ENCODE measurements at places on chromosomes 11 and 22.
A peak's percentile ranks its signal among the peaks of the same experiment; 100 is the strongest.

DNA sequence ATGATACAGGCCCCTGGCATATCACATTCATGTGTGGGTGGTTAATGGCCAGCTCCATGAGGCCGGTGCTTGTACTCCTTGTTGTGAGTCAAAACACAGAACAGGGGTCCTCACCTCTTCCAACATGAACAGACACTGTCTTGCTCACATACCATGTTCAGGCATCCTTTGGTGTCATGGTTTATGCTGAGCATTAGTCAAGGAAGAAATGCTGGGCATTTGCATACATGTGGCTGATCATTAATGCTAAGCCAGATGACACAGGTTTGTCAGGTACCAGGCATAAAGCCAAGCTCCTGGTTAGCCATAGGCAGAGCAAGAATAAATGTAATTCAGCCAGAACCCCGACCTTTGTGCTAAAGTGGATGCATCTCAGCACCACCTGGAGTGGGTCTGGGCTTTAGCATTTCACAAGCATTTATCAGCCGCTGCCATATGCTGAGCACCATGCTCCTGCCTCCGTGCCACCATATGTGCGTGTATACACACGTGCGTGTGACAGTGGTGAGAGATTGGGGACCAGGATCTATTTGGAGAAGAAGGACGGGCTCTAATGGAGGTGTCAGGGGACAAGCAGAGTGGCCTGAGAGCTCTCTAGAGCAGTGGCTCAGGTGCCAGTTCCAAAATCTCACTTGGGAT is 55.0 kb downstream of the MICAL2 start:
- DNase-seq = no peak

GRCh38 chr11:113632981-113633380 is 73.1 kb downstream of the TMPRSS5 start:
- DNase-seq = no peak

- DNase-seq = no peak
These were observed 61.6 kb upstream of the NAV2 start for GRCh38 chr11:19651028-19651427.

GRCh38 chr11:105799728-105800462 is 190.0 kb downstream of the GRIA4 start:
- DNase-seq = no peak

DNA sequence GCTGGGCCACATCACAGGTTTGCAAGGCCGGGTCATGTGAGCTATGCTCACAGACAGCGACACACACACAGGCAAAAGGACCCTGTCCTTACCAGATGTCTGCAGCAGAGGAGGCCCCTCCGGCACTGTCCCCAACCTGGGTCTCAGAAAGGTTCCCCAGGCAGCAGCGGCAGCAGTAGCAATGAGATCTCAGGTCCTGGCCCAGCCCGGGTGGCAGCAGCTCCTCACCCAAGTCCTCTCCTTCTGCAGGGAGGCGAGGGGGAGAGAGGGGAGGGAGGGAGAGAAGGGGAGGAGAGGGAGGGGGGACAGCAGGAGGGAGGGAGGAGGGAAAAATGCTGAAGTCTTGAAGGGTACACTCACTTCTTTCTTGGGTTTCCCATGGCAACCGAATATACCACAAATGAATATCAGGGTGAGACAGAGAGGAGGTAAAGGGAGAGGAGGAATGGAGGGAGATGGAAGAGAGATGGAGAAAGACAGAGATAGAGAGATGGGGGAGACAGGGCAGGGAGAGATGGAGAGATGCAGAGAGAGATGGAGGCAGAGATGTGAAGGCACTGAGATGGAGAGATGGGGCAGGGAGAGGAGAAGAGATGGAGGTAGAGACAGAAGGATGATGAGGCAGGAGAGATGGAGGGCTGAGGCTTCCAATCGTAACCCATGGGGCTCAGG is 9.5 kb downstream of the ELFN2 start:
- no peak for DNase-seq

GRCh38 chr22:23000657-23001347 is 69.5 kb upstream of the GNAZ start:
- DNase-seq = no peak

DNA sequence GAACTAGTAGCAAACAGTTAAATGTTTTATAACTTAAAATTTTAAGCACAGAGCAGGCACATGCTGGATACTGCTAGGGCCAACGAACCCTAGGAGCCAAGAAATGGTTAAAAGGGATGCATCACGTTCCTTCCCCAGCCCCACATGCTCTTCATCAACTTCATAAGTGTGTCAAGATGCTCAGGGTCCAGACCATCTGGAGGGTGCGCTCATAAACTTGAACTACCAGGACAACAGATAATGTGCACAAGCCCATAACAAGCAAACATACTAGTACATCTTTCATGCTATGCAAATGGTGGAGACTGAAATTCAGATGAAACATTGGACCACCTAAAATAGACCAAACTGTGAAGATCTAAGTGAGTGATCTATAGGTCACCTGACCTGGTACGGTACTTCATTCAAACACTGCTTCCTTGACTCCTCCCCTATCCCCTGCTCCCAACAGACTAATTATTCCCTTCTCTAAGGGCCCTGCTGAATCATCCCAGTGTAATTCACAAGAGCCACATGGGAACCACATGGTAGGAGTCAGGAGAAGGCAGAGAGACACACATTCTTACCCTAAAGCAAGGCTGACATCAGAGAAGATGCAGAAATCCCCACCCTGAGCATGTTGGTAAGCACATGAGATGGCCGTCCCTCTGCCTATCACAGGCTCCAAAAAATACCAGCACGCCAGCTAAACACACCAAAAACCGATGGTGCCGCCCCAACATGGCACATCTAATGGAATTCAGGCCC is 83.9 kb downstream of the ETS1 start:
- DNase-seq = no peak

GRCh38 chr11:116224154-116224888 is 548.5 kb downstream of the BUD13 start:
- peak; percentile 19 for DNase-seq

DNA sequence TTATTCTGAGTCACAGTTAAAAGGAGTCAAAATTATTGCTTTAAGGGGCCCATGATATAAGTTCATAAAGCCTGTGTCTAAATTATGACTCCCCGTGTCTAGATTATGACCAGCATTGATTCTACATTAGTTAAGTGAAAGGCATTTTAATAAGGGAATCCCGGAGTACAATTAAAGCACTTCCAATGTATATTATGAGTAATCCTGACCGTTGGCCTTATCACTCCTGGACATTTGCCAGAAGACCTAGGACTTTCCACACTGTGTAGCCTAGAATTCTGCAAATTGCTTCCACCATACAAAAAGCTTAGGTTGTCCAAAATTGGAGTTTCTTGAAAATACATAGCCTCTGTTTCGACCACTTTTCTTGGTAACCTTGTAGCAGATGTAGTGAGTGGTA is 1292.6 kb downstream of the LRRC4C start:
- no peak for DNase-seq

DNA sequence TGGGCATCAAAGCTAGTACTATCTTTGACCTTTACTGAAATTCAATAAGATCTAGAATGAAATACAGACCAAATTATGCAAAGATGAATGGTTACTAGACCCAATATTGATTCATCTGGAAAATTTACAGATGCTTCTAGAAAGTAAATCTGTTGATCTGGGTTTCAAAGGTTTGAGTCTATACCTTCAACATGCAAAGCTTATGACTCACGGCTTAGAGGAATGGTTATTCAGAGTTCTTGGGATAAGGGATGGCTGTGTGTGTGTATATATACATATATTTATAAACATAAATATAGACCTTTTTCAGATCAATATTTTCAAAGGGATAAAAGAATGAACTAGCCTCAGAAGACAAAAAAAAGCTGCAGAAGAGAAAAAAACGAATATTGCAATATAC is 1.3 kb downstream of the SPTY2D1 start:
- DNase-seq = no peak

- no peak for DNase-seq
These were observed 732.8 kb upstream of the ANO5 start for GRCh38 chr11:21460082-21460481.

DNA sequence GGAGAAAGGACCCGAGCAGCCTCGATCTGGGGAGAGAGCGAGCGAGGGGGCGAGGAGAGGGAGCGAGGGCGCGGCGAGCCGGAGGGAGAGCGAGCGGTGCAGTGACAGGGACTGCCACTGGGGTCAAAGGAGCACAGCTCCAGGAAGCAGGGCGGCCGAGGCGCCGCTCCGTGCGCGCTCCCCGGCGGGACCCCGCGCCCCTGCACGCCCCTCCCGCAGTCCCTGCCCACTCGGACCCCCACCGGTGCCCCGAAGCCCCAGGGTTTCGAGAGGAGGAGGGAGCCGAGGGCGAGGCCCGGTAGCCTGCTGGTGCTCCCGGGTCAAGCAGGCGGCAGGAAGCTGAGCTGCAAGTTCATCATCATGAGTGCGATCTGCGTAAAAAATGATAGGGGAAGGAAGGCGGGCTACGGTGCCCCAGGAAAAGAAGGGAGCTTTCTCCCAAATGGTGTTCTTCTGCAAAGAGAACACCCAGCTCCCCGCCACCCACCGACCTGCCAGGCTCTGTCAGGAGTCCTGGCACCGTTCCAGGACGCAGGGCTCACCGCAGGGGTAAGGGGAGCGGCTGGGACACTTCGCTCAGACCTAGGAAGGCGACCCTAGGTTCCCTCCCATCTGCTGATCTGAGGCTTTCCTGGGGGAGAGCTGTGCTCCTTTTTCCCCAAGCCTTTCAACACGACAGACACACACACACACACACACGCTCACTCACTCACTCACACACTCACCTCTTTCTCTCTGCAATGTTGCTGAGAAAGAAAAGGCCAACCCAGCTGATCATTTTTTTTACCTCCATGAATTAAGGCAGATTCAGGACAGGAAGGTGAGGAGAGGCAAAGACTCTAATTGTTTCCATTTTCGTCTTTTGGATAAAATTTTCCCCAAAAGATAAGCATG is at the start of gene MPPED2:
Gene MPPED2, minus strand, starts transcription at position 103 of the 894 bp plus-strand sequence. CDS start 5,980 bp downstream, outside the sequence.
- no peak for DNase-seq

GRCh38 chr11:106694501-106694900 is 323.8 kb downstream of the GUCY1A2 start:
- no peak for DNase-seq

GRCh38 chr11:85735876-85736460 is 50.0 kb upstream of the CCDC89 start:
- DNase-seq = no peak

DNA sequence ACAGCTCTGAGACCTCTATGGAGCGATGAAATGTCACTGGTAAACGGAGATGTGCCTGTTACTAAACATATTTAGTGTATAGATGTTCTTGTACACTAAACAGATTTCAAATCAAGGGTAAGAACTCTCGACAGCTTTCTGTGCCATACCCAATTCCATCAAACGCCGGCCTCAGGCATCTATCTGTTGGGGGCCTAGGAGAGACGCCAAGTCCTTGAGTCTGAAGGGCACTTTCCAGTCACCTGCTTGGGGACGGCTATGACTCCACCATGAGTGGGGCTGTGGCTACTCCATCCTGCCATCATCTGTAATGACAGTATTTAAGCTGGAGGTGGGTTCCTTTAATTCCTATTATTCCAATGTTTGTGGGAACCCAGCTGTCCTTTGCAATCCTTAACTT is 87.8 kb downstream of the SHANK2 start:
- no peak for DNase-seq
